ENCODE measurements at places on chromosomes 7 and 10.

- DNase-seq: no peak
- no peak overlapping the region for H3K27ac ChIP-seq
- H3K36me3 ChIP-seq: no peaks in the 10 kb centered on the region
- no peaks in the 10 kb centered on the region for H3K4me1 ChIP-seq
These were observed 7.8 kb upstream of the TARP start for GRCh38 chr7:38281266-38281665.

GRCh38 chr10:48697821-48698764 lies 13.4 kb downstream of the WDFY4 start:
- H3K4me1 ChIP-seq: no peaks in the 10 kb centered on the region
- H3K27me3 ChIP-seq: peaks cover 18% of the 10 kb centered on the region
- no peak overlapping the region for H3K27ac ChIP-seq
- no peak for DNase-seq

GRCh38 chr7:138066954-138067394 lies 9.3 kb upstream of the AKR1D1 start:
- no peak overlapping the region for H3K4me3 ChIP-seq
- H3K27ac ChIP-seq: no peak overlapping the region
- DNase-seq: no peak
- no peaks in the 10 kb centered on the region for H3K36me3 ChIP-seq
- H3K4me1 ChIP-seq: no peaks in the 10 kb centered on the region

DNA sequence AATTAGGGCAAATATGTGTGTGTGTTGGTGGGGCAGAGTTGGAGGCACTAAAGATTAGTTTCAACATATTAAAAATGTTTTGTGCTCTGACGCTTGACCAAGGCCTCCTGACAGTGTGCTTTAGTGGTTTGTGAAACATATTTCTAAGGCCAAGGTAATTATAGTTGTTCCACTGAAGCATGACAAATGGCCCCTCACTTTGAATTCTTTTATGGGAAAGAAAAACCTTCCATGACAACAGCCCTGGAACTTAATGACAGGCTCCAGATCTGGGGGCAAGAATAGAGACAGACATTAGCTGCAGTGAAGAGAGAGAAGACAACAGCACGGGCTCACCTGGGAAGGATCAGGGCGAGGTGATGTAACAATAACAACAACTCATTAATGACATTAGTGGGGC lies 155.8 kb downstream of the CHN2 start:
- no peak overlapping the region for H3K4me3 ChIP-seq
- no peak for DNase-seq
- H3K36me3 ChIP-seq: no peaks in the 10 kb centered on the region

DNA sequence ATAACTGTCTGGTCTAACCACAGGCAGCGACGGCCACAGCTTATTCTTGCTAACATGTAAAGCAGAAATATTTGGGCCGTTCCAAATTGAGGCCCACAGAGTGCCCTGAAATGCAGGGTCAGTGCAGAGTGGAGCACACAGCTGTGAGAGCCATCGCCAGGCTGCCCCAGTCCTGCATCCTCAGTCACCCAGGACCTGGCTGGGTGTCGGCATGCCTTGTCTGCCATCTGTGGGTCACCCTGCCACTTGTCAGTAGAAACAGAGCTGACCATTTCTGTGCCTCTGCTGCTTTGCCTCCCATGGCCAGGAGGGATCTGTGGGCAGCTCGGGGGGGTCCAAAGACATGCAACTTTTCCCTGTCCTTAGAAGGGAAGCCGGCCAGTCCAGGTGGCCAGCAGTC lies 57.3 kb upstream of the BTBD16 start:
- H3K4me3 ChIP-seq: no peak overlapping the region
- H3K27ac ChIP-seq: no peak overlapping the region
- no peaks in the 10 kb centered on the region for H3K27me3 ChIP-seq
- no peaks in the 10 kb centered on the region for H3K4me1 ChIP-seq
- no peaks in the 10 kb centered on the region for H3K36me3 ChIP-seq
- no peak for DNase-seq

- H3K36me3 ChIP-seq: no peaks in the 10 kb centered on the region
- no peaks in the 10 kb centered on the region for H3K27me3 ChIP-seq
- no peak for DNase-seq
These were observed 206.8 kb downstream of the TPK1 start for GRCh38 chr7:144629011-144629410.

- H3K36me3 ChIP-seq: no peaks in the 10 kb centered on the region
- no peak overlapping the region for H3K4me3 ChIP-seq
- no peaks in the 10 kb centered on the region for H3K4me1 ChIP-seq
- no peak for DNase-seq
- H3K27ac ChIP-seq: no peak overlapping the region
- peaks cover 40% of the 10 kb centered on the region for H3K27me3 ChIP-seq
These were observed 186.9 kb downstream of the SNX10 start for GRCh38 chr7:26478550-26478949.

DNA sequence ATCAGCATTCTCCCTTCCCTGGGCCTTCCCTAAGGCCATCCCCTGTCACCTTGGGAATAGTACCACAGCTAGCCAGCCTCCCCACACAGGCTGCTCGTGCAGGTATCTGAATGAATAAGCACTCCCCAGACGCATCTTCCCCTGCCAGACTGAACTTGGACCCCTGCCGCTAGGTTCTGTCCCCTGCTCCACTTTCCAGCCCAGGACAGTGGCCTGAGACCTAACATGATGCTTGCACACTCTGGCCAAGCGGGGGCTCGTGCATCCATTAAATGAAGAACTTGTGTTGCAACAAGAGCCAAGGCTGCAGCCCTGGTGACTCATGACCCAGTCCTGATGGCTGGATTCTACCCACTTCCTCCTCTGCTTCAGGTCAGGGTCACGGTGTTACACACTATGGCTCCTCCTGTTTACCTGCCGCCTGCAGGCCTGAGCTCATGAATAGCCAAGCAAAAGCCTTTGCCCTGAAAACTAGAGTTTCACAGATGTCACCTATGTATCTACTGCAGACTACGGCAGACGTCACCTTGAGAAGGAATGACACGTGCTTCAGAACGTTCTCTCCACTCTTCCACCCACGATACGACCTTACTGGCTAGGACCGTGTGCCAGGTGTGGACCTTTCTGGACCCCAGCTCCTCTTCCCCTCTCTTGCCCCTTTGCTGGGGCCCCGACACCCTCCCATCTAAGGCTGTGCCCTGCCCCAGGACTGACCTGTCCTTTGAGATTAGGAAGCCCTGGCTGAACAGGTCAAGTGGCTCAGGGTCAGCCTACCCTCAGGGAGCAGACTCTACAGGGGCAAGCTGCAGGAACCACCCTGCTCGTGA lies 6.5 kb downstream of the ASB13 start:
- peaks cover 4% of the 10 kb centered on the region for H3K27me3 ChIP-seq
- no peak overlapping the region for H3K4me3 ChIP-seq
- H3K36me3 ChIP-seq: no peaks in the 10 kb centered on the region

GRCh38 chr7:47513741-47514241 lies 68.1 kb downstream of the TNS3 start:
- peaks cover 4% of the 10 kb centered on the region for H3K27me3 ChIP-seq
- H3K27ac ChIP-seq: no peak overlapping the region
- H3K4me1 ChIP-seq: no peaks in the 10 kb centered on the region
- no peaks in the 10 kb centered on the region for H3K36me3 ChIP-seq
- no peak overlapping the region for H3K4me3 ChIP-seq
- DNase-seq: no peak

DNA sequence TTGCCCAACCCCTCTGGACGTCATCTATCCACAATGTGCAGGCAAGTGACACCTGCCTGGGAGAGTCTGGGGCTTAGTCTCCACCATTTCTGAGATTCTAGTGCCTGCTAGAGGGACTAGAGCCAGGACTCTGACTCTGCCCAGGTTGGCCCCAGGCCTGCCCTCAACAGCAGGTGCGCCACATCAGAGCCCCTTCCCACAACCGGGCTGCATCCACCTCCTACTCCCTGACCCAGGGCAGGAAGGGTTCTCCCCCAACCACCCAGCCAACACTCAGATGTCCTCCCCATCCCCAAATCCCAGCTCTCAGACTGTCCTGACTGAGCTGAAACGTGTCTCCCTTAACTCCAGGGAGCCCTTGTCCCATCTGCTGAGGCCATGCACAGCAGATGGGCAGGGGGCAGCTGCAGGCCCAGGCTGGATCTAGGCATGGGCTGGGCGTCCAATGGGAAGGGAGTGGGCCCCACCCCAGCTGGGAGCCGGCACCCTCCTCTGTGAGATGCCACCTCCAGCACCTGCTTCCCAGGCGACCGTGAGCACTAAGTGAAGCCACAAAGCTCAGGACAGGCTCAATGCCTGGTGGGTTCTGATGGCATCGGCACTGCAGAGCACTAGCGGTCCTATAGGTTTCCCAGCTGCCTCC lies 49.2 kb downstream of the RASGEF1A start:
- H3K27me3 ChIP-seq: peaks cover 50% of the 10 kb centered on the region
- no peaks in the 10 kb centered on the region for H3K4me1 ChIP-seq
- no peak overlapping the region for H3K4me3 ChIP-seq
- H3K27ac ChIP-seq: no peak overlapping the region
- H3K36me3 ChIP-seq: no peaks in the 10 kb centered on the region

- H3K27ac ChIP-seq: peak overlapping the region; percentile 25
- H3K27me3 ChIP-seq: no peaks in the 10 kb centered on the region
- peaks cover 7% of the 10 kb centered on the region for H3K36me3 ChIP-seq
These were observed 7.1 kb downstream of the AHR start for GRCh38 chr7:17305387-17306171.

DNA sequence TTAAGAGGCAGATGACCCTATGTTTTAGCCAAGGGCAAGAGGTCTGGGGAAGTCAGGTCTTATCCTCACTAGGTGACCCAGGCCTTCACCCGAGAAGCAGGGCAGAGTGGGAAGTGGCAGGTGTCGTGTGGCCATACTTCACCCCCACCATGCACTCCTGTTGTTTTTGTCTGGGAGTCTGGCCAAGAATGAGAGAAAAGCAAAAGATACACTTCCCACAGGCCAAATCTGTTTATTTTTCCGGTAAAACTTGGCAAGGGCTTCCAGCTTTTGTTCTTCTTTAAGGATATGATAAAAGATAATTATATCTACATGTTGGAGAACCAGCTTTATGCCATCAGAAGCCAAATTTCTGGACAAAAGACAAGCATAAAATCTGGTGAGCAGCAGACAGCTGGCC lies 137.4 kb upstream of the CDC14C start:
- no peaks in the 10 kb centered on the region for H3K4me1 ChIP-seq
- no peaks in the 10 kb centered on the region for H3K27me3 ChIP-seq
- H3K27ac ChIP-seq: no peak overlapping the region
- DNase-seq: no peak

DNA sequence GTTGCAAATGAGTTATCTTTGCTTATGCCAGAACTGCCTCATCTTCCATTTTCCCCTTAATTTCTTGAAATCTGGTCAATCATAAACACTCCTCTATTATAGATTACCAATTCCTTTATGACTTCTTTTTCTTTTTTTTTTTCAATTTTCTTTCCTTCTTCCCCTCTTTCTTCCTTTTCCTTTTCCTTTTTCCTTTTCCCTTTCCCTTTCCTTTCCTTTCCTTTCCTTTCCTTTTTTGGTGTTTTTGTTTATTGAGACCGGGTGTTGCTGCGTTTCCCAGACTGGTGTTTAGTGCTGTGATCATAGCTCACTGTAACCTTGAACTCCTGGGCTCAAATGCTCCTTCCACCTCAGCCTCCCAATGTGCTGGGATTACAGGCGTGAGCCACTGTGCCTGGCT lies 151.4 kb upstream of the FOXP2 start:
- DNase-seq: no peak
- H3K4me3 ChIP-seq: no peak overlapping the region
- no peaks in the 10 kb centered on the region for H3K36me3 ChIP-seq
- H3K27ac ChIP-seq: no peak overlapping the region
- H3K27me3 ChIP-seq: no peaks in the 10 kb centered on the region

DNA sequence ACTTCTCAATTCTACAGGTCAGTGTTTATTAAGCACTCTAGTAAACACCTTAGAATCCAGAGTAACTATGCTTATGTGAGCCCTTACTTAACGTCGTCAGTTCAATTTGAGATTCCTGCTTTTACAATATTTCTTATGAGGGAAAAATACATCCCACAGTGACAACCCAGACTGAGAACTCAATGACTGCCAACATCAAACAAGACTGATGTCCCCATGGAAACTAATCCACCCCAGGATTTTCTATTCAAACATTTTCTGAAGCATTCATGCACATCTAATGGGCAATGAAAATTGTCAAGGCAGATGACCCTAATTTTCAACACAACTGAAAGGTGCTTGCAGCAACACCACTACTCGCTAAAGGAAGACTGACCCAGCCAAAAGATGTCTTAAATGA lies 67.0 kb downstream of the ATE1 start:
- no peaks in the 10 kb centered on the region for H3K4me1 ChIP-seq
- no peak for DNase-seq
- no peak overlapping the region for H3K27ac ChIP-seq
- H3K4me3 ChIP-seq: no peak overlapping the region
- H3K36me3 ChIP-seq: peaks cover 29% of the 10 kb centered on the region

GRCh38 chr10:110356628-110357245 lies 52.0 kb upstream of the SMNDC1 start:
- H3K4me3 ChIP-seq: peak overlapping the region; percentile 63
- peaks cover 68% of the 10 kb centered on the region for H3K4me1 ChIP-seq
- H3K27ac ChIP-seq: peak overlapping the region; percentile 95

DNA sequence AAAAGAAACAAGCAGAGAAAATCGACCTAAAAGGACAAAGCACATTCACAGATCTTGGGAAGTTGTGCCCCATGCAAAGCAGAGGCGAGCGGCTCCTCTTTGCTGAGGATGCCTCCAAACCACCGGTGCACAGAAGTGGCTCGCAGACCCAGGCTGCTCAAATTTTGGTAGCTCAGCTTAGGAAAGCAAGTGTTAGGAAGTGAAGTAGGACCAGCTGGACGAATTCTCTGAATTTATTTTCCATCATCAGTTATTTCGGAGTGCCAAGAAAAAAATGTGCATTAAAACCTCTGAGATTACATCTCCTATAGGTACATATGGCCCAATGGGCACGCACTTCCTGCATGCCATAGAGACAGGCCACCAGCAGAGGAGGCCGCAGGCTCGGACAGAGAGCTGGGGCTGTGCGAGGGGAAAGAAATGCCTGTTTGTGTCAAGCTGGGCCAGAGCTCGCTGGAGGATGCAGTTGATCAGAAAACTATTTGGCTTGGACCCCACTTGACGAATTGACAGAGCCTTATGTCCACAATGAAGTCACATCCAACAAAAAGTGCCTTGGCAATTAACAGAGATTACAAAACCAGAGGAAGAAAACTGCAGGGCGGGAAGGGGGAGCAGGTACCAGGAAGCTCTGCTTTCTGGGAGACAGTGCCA lies 122.3 kb upstream of the LYZL2 start:
- peak; percentile 73 for DNase-seq
- no peak overlapping the region for H3K27ac ChIP-seq
- H3K4me1 ChIP-seq: peaks cover 24% of the 10 kb centered on the region
- H3K4me3 ChIP-seq: no peak overlapping the region
- H3K27me3 ChIP-seq: peaks cover 12% of the 10 kb centered on the region
- H3K36me3 ChIP-seq: no peaks in the 10 kb centered on the region

GRCh38 chr7:13651167-13651566 lies 338.3 kb downstream of the ETV1 start:
- no peak for DNase-seq
- no peaks in the 10 kb centered on the region for H3K27me3 ChIP-seq
- no peak overlapping the region for H3K4me3 ChIP-seq

- peaks cover 42% of the 10 kb centered on the region for H3K36me3 ChIP-seq
- H3K4me3 ChIP-seq: no peak overlapping the region
- no peak overlapping the region for H3K27ac ChIP-seq
- DNase-seq: no peak
These were observed 17.6 kb downstream of the SLF2 start for GRCh38 chr10:100930368-100930767.
